Activated naive CD4-positive, alpha-beta T cell treated with anti-CD3 and anti-CD28 coated beads, Interleukin-2, amount 10 ng/mL, durations not matched to agents 5 hours and 36 hours (primary cell): ENCODE measurements at places on chromosomes 7 and 10. TPM values are rescaled to one million over a fixed set of nuclear protein-coding genes. Genes with fewer than 3 reads are reported as not detected.

Gene CPA4
- not detected for total RNA-seq

Gene NRG3
- not detected for total RNA-seq

Gene ADAM12
- total RNA-seq: 0.07 TPM

Gene ITGA8
- total RNA-seq: not detected

Gene CPVL
- 0.30 TPM for total RNA-seq

Gene SPDYE6
- total RNA-seq: not detected

Gene CRYGN
- 0.13 TPM for total RNA-seq

Gene SHTN1
- 0.53 TPM for total RNA-seq

Gene STEAP4
- total RNA-seq: not detected

Gene TFPI2
- not detected for total RNA-seq

Gene CDHR1
- 0.41 TPM for total RNA-seq

Gene EVX1
- not detected for total RNA-seq

Gene NEUROD6
- not detected for total RNA-seq

Gene ZNF212
- total RNA-seq: 13.0 TPM

Gene ZNF679
- not detected for total RNA-seq

Gene SPDYE9
- not detected for total RNA-seq

Gene HMX2
- not detected for total RNA-seq

Gene CYP3A7
- total RNA-seq: not detected

Gene CCL24
- not detected for total RNA-seq

Gene MSS51
- total RNA-seq: 2.9 TPM

Gene HILPDA
- 24.9 TPM for total RNA-seq

Gene ADCYAP1R1
- total RNA-seq: not detected

Gene C10orf95
- total RNA-seq: 0.41 TPM

Gene LRRC18
- not detected for total RNA-seq

Gene PNLIPRP1
- not detected for total RNA-seq

Gene DDIT4
- total RNA-seq: 306 TPM

Gene BTBD16
- total RNA-seq: not detected

Gene HHEX
- not detected for total RNA-seq

Gene GRID2IP
- not detected for total RNA-seq

Gene SH2D4B
- total RNA-seq: 0.15 TPM

Gene C10orf71
- not detected for total RNA-seq

Gene CEP55
- 50.5 TPM for total RNA-seq

Gene LYZL1
- total RNA-seq: not detected

Gene CPA2
- total RNA-seq: not detected

Gene CFAP70
- 0.71 TPM for total RNA-seq

Gene C1GALT1
- total RNA-seq: 54.4 TPM

Gene TMEM236
- 0.05 TPM for total RNA-seq

Gene BLNK
- total RNA-seq: not detected

Gene TMEM270
- not detected for total RNA-seq

Gene AKR1E2
- 7.3 TPM for total RNA-seq

Gene C10orf90
- not detected for total RNA-seq

Gene ELN
- total RNA-seq: 1.1 TPM

Gene MINDY4
- 1.3 TPM for total RNA-seq

Gene CARD11
- 134 TPM for total RNA-seq

Gene TMEM130
- not detected for total RNA-seq

Gene INMT
- total RNA-seq: 1.4 TPM

Gene WNT2
- not detected for total RNA-seq
